NCI-H748 treated with DMSO at 0.1 percent for 48 hours (cell line): ENCODE measurements at places on chromosomes 2 and 18.
A peak's percentile ranks its signal among the peaks of the same experiment; 100 is the strongest.

- DNase-seq, result no peak
Observed at GRCh38 chr18:11955239-11956029, 25.9 kb upstream of the IMPA2 start.

- peak; percentile 20 for DNase-seq
Observed at GRCh38 chr2:37168217-37168981, 11.6 kb upstream of the EIF2AK2 start.

DNA sequence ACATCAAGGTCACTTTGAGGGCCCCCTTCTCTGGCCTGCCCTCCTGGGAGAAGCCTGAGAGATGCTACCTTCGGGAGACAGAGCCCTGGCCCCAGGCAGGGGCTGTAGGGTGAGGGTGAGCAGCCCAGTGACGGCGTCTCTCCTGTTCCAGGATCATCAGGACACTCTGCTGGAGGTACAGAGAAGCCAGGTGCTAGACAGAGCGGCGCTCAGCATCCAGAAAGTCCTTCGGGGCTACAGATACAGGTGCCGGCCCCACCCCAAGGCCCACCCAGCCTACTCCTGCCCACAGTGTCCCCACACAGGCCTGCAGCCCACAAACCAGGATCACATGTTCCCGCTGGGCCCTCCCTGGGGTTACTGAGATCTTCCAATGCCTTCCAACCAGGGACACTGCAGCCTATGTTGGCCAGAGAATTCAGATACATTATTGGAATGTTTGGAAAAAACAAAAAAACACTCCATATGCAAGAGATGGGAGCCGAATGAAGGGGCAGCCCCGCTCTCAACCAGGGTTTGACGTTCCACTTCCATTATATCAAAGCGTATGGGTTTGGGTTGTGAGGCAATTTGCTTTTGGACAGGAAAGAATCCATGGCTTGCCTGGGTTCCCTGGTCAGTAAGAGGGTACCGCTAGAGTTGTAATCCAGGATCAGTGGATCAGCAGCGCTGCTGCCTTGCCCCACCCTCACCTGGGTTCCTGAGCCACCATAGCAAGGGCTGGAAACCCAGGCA lies 49.5 kb upstream of the GPR17 start:
- DNase-seq, result no peak

GRCh38 chr2:22957446-22957845 lies 427.5 kb upstream of the KLHL29 start:
- DNase-seq, result no peak

- DNase-seq, result peak; percentile 57
Observed at GRCh38 chr2:134466141-134466540, 212.3 kb downstream of the MGAT5 start.

DNA sequence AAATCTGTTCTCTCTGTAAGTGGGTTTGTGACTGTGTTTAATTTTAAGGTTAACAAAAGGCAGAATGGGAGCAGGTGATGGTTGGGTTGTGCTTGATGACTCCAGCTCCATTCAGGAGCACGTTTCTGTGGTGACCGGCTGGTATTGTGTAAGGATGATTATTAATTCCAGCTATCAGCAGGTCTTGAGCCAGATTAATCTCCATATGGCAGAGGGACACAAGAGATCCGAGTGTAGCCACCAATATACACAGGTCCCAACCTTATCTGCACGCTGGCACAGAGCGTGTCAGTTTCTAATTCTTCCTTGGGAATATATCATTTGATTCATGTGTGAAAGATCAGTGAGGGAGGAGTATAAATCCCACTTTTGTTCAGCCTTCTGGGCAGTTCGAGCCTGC lies 199.0 kb upstream of the DCC start:
- DNase-seq, result peak; percentile 88

DNA sequence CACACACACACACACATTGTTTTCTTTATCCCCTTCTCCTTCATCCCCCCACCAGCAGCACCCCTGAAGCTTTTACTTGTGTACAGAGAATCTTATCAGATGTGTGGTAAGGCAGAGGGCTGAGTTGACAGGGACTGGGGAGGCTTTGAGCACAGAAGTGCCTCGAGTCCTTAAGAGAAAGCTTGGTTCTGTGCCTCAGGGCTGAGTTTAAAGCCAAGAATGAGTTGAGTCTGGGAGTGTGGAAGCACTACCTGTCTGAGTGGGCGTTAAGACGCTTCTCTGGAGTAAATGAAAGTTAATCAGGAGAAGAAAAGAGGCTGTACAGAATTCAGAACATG lies 2.7 kb downstream of the ID2 start:
- DNase-seq, result no peak

DNA sequence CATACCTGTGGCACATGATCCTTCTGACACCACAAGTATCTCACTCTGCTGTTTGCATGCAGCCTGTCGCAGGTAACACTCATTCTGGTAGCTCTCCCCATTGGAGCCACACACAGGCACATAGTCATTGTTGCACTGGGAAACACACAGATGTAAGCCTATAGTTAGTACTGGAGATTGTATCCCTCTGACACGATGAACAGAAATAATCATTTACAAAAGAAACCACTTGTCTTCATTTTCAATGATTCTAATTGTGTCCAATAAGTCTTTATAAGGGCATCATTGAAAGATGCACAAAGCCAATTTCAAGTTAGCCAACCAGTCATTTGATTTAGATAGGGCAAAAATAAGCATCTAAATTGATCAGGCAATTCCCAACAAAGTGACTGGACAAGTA lies 10.4 kb downstream of the TMEFF2 start:
- no peak for DNase-seq

DNA sequence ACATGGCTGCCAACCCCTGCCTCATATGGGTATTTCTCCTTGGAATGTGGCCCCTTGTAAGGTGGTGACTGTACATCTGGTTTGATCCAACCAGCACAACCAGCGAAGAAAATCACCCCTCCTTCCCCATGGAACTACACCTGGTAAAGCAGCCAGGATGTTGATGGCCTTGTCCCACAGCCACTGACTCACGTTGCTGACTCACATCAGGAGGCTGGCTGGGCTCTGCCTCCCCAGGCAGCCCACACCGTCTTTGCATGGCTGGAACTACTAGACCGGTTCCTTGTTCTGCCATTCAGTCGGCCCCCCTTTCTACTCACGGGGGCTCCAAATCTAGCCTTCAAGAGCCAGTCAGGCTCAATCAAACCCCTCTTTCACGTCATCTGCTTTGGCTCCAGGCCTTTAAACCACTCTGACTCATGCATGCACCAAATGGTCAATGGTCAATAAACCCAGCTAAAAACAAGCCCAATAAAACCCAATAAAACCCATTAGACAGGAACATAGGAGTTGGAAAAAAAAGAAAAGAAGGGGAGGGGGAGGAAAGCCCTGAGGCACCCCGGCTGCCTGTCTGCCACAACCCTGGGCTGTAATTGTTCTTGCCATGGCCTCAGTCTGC lies 114.8 kb downstream of the PLB1 start:
- no peak for DNase-seq

DNA sequence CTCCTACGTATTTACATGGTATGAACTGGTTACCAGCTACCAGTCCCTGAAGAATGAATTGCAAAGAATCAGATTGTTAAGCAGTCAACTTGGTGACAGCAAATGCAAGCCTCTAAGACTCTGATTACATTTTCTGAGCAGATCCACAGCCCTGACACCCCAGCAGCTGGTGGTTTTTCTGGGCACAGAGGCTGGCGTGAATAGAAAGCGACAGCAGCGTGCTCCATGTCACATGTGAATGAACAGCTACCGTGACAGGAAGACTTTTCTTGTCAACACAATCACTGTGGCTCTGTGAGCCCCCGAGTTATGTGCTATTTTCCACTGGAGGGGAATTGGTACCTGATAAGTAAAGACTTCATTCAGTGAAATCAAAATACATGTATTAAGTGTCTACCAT lies 93.2 kb upstream of the CBLN2 start:
- DNase-seq, result no peak

DNA sequence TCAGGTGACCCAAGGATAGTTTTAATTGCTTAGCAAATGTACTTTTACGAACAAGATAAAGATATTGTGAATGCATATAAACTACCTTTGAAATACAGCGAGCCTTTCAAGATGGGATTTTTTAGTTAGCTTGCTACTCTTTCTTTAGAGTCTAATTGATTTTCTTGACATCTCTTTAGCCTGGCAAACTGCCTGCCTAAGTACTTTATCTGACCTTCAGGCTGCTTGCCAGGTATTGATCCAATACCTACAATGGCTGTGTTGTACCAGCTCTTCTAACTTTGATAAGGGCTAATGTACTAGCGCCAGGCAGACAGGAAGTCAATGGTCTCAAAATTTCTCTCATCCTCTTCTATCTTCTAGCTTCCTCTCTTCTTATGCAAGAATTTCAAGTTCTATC lies 414.4 kb upstream of the ACVR2A start:
- no peak for DNase-seq

- DNase-seq, result no peak
Observed at GRCh38 chr2:6806604-6807003, 59.1 kb downstream of the CMPK2 start.

DNA sequence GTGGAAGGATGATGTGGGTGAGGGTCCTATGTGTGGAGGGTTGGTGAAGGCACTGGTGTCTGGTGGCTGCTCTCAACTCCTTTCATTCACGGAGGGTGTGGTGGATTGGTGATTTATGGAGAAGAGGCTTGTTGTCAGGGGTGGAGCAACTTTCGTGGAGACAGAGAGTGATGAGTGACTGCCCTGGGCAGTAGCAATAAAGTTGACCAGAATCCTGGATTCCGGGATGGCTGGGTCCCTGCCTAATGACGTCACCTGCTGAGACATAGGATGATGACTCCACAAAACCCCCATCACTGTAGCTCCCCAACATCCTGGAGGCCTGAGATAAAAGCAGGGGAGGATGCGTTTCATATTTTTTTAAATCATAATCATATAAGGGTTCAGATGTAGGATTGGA lies 193.0 kb downstream of the ACKR3 start:
- DNase-seq, result no peak

- no peak for DNase-seq
Observed at GRCh38 chr2:175156534-175156933, 11.5 kb downstream of the ATF2 start.

GRCh38 chr2:214217599-214217998 lies 193.3 kb upstream of the VWC2L start:
- no peak for DNase-seq

GRCh38 chr2:69139778-69140670 lies 127.0 kb downstream of the ANTXR1 start:
- no peak for DNase-seq
